Right ventricle myocardium inferior (tissue), 1 donor: ENCODE measurements at places on chromosomes 6 and 20. TPM values are rescaled to one million over a fixed set of nuclear protein-coding genes. Genes with fewer than 3 reads are reported as not detected.
A peak's percentile ranks its signal among the peaks of the same experiment; 100 is the strongest.

DNA sequence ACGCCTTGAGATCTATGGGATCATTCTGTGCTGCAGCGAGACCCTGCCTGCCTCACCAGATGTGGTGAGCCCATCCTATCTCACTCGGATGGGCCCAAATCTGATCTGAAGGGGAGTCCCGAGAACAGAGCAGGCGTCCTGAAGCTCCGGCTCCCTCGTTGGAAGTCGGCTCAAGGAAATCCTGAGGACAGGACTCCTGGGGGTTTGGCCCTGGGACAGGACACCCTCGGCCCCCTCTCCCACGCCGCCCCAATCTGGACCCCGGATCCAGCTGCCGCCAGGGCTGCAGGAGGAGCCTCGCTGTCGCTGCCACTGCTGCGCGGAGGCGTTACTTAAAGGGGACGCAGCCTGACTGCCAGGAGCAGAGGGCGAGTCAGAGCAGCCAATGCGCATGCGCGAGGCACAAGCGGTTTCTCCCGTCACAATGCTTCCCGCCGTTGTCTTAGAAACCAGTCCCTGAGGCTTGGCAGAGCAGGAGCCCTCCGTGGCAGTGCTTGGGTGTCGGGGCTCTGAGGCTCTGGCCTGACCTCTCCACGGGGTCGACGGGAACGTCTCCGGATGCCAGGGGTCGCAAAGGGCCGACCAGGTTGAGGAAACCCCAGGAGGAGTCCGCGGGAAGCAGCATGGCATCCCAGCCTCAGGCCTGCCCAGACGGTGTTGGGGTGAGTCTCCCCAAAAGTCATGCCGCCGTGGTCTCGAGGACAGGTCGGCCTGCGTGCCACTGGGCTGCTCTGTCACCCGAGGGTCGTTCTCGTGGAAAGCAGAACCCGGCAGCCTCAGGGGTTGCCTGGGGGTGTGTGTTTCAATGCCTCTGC, 1567.8 kb upstream of the DEFB115 start:
- DNase-seq: peak; percentile 62

- no peak for DNase-seq
These were observed 39.2 kb upstream of the KCNG1 start for GRCh38 chr20:51062065-51062464.

DNA sequence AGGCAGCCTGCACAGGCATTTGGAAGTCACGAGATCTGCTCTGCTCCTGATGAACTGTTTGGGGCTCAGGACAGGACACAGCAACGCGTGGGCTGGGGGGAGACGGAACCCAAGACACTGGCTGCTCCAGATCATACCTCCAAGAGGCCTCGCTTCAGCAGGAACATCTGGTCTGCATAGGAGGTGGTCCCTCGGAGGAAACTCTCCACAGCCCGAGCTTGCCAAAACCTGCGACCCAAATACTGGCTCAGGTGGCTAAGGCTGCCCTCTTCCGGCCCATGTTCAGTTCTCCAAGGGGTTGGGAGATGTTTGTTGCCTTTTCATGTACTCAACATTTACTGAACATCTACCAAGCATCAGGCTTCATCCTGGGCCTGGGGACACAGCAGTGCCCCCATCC, 51.7 kb downstream of the MYH7B start:
- peak; percentile 32 for DNase-seq

DNA sequence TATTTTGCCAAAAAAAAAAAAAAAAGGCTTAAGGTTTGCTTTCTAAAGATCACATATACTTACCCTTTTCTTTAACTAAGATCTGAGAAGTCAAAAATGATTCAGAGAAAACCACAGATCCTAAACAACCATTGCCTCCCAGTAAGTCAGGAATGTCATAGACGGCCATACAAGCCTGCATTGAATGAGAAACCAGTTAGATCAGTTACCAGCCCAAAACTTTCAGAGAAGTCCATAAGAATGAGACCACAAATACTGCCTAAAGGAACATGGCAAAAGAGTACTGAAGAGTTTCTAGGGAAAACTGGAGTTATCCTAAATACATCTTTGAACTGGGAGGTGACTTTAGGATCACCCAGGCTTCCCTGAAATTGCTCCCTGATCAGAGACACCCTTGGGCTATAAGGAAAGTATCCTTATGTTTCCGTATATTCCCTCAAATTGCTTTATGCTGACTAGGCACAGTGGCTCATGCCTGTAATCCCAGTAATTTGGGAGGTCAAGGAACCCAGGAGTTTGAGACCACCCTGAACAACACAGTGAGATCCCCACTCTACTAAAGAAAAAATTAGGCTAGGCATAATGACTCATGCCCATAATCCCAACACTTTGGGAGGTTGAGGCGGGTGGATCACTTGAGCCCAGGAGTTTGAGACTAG, 79.4 kb upstream of the SLC4A11 start:
- DNase-seq: no peak

- no peak for DNase-seq
These were observed 180.6 kb downstream of the RPS12 start for GRCh38 chr6:132995009-132995408.

DNA sequence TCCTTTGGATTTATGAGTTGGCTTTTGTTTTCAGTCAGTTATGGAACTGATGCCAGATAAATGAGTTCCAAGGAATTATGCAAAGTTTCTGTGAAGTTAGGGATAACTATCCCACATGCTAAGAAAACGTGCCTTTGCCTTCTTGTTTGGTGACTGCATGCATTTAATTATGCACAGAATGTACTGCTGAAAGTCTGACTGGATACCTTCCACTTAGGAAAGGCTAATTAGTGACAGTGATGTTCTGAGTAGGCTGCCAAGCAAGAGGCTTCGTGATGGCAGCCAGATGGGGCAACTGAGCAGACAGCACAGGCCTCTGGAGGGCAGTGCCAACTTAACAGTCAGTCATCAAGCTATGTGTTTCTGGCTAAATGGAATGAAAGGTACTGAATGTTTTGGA, 289.9 kb downstream of the CD109 start:
- no peak for DNase-seq

The CALHM4 gene
- total RNA-seq: not detected

DNA sequence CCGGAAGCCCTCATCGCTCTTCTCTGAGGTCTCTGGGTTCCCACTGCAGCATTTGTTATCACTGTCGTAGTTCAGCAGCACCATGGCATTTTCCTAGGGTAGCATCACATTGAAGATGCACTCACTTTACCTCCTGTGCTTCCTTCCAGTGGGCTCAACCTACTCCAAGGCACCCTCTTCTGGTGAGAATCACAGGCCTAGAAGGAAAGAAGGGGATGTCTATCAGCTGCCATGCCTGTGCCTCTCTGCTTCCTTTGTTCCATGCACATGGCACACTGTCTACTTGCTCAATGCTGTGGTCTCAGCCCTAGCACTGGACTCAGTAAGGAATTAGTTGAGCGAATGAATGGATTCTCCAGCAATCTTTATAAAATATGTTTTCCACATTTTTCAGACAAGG, 22.6 kb downstream of the CST4 start:
- DNase-seq: no peak

DNA sequence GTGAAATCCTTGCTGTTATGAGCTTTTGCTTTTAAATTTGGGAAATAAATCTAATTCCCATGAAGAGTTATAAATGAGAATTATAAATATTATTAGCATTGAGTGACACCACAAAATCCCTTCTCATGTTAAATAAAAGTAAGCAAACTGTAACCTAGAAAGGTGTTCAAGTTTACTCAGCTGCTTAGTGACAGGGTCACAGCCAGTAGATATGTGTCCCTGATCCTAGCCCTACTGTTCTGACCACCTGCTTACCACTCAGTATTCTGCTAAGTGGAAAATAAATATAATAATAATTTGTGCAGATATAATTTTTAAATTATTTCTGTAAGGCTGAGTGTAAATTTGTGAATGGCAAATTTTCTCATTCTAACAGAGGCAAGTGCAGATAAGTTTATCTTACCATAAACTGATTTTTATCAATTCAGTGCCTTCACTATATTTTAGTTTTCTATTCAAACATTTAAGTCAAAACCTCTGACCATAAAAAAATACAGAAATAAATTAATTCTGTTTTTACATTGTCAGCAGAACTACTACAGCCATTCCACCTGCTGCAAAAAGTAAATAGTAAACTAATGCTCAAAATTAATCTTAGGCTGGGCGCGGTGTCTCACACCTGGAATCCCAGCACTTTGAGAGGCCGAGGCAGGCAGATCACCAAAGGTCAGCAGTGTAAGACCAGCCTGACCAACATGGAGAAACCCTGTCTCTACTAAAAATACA, 118.2 kb downstream of the TENT5A start:
- DNase-seq: no peak

GRCh38 chr20:25534845-25535244, 50.5 kb downstream of the NINL start:
- no peak for DNase-seq

DNA sequence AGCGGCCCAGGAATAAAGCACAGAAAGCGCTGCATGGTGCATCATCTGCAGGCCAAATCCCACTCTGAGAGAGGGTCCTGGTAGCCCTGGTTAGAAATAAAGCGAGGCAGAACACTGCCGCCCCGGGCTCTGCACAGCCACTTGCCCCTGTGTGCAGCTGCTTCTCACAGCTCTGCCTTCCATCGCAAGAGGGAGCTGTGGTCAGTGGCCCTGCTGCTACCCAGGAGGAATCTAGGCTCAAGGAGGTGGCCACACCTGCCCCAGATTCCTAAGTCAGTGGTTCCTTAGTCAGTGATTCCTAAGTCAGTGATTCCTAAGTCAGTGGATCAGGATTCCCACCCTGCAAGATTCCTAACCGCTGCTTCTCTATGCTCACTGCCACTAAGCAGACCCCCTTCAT, 8.8 kb downstream of the CDH4 start:
- no peak for DNase-seq

The CLPSL1 gene
- total RNA-seq: not detected

The CD2AP gene
- total RNA-seq: 10.0 TPM

The PCK1 gene
- total RNA-seq: 4.4 TPM

DNA sequence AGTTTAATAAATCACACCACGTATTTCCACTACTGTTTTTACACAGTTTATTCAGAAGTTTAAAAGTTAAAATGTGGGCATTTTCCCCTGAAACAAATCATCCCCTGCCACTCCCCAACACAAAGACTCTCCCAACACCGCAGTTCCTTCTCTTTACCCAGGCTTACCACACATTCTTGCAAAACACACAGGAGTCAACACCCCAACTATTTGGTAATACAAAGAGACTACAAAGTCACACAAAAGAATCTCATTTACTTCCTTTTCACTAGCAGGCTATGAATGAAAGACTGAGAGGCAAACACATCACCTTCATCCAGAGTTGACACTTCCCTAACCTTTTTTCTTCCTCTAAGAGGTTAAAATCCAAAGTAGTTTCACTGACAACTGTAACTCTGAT, 51.1 kb downstream of the KCTD20 start:
- no peak for DNase-seq

DNA sequence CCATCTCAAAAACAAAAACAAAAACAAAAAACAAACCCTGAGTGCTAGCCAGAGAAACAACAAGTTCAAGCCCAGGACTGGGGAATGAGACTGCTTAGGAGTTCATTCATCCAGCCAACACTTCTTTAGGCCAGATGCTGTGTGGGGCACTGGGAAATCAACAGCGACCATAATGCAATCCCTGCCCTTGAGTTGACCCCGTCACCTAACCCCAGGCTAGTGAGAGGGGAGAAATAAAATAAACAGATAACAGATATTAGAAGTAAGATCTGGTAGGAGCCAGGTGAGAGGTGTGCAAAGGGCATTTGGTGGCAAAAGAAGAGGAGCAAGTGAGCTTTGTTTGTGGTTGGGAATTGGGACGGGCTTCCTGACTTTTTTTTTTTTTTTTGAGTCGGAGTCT, 4.9 kb upstream of the RPL10A start:
- no peak for DNase-seq

- DNase-seq: no peak
These were observed 12.2 kb downstream of the FGD2 start for GRCh38 chr6:37017606-37018197.

The PSORS1C2 gene
- total RNA-seq: not detected

GRCh38 chr6:149750136-149750609, 632 bp downstream of the PCMT1 start:
- no peak for DNase-seq

The TBXT gene
- total RNA-seq: not detected

DNA sequence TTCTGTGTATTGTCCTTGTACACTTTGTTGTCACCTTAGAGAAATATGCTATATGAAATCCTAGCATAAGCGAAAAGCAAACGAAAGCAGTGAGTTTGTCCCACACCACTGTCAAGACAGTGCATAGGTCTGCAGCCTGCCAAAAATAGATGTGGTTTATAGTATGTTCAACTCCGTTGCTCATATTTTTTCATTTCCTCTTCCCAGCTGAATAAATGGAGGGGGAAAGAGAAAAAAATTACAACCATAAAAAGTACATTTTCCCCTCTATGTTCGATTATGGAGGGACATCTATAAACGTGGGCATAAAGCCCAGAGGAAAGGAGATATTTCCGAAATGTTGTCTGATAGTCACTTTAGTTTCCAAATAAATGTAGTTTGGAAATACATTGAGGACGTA, 25.8 kb downstream of the PRL start:
- DNase-seq: no peak

DNA sequence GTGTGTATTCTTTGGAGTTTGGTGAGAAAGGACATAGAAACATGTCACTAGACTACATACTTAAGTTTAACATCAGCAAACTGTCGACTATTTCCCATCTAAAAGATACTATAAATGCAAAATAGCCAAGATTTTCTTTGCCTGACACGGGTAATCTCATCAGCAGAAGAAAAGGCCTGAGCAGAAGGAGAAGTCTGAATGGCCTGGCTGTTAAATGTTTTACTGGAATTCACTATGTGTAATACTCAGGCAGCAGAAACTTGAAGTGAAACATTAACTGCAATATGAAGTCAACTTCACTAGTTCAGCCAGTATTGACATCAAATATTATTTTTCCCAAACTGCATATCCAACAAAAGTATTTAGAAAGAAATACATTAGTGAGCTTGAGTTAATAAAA, 6.4 kb upstream of the DSE start:
- DNase-seq: no peak

The NOL7 gene
- total RNA-seq: 50.7 TPM

DNA sequence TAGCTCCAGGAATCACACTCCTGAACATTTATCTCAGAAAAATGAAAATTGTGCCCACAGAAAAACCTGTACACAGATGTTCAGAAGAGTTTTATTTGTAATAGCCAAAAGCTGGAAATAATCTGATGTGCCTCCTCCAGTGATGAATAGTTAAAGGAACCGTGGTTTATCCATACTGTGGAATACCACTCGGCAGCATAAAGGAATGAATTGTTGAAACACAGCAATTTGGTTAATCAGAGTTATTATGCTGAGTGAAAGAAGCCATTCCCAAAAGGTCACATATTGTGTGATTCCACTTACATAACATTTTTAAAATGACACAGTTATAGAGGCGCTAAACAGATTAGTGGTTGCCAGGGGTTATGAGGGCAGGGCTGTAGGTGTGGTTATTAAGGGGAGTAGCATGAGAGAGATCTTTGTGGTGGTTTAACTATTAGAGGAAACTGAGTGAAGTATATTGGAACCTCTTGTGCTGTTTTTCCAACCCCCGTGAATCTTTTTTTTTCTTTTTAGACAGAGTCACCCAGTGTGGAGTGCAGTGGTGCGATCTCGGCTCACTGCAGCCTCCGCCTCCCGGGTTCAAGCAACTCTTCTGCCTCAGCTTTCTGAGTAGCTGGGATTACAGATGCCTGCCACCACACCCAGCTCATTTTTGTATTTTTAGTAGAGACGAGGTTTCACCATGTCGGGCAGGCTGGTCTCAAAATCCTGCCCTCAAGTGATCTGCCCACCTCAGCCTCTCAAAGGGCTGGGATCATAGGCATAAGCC, 26.2 kb downstream of the PSMF1 start:
- DNase-seq: no peak

The SRMS gene
- not detected for total RNA-seq

The VSTM2L gene
- total RNA-seq: 17.7 TPM

- no peak for DNase-seq
These were observed 1005.5 kb upstream of the CITED2 start for GRCh38 chr6:140379919-140380318.

The POU5F1 gene
- total RNA-seq: 0.51 TPM

The IL17A gene
- not detected for total RNA-seq

The TGM3 gene
- total RNA-seq: not detected
